ENCODE measurements at places on chromosomes 1 and 21.

GRCh38 chr1:204589409-204590038 lies 73.3 kb downstream of the MDM4 start:
- no peak for DNase-seq

- peak; percentile 64 for DNase-seq
Observed at GRCh38 chr1:53278298-53278725, 40.0 kb upstream of the MAGOH start.

DNA sequence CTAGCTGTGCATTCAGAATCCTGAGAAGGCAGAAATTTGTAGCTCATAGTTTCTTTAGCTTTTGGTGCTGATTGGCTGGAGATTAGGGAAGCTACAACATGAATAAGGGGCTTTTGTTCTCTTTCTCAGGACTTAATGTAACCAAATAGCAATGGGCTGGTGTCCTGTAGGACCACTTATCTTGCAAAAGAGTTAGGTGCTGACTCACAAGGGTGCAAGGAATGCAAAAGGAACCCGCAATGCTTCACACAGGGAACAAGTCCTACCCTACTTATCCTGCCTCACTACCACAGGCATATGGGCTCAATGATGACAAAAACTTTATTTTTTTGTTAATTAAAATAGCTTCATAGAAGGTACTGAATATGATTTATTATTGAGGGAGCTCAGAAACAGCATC lies 541.5 kb downstream of the AMY1C start:
- no peak for DNase-seq

- no peak for DNase-seq
Observed at GRCh38 chr1:67683316-67683715, 1.7 kb upstream of the GADD45A start.

Measured in activated CD4-positive, alpha-beta T cell treated with anti-CD3 and anti-CD28 coated beads for 24 hours (primary cell).